Lung microvascular endothelial cell (primary cell): ENCODE measurements at places on chromosomes 6 and 20.
A peak's percentile ranks its signal among the peaks of the same experiment; 100 is the strongest.

DNA sequence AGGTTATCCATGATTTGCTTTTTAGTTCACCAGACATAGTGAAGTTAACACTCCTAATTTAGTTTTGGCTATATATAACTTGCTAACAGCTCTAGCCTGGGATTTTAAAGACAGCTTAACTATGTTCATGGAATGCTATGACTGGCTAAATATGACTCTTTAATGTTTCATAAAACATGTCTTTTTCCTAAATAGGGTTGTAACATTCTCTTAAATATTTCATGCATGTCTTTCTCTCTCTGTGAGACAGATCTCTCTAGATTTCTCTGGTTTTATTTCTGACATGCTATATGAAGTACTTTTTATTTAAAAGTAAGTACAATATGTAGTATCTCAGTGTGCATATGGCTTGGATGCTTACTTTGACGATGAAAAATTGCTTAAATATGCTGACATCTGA, 35.7 kb downstream of the MACROD2 start:
- DNase-seq = no peak

DNA sequence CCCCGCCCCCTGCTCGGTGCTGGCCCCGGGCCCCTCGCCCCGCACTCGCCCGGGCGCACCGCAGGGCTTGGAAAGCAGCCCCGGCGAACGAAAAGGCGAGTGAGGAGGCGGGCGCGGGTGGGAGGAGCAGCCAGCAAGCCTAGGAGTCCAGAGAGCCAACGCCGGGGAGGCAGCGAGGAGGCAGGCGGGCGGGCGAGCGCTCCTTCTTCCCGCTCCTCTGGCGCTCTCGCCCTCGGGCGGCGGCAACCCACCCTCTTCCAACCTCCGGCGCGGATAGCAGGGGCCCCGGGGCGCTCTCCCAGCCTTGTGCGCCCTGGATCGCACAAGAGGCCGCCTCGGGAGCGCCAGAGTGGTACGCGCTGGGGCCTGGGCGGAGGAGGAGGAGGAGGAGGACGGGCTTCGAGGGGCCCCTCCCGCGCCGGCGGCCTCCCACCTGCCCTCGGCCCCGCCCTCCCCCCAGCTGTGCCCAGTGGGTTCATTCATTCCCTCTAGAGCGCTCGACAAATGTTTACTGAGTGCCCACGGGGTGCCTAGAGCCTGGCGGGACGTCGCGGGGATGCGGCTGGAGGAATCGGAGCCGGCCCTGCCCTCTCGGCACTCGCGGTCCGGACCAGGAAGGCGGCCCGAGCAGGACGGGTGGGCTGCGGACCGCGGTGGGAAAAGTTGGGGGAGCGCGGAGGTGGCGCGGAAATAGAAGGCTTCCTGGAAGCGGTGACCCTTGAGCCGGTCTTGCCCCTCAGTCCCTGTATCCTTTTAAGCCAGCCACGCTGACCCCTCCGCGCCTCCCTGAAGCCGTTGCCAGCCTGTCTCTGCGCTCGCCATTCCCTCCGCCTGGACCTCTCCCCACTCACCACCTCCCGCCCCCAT, at the start of gene BMP7:
Gene BMP7 (minus strand): TSS at position 351 of the 867 bp plus-strand sequence. CDS start 519 bp downstream, outside the sequence.
- DNase-seq = no peak

- DNase-seq = peak; percentile 47
These were observed 100.3 kb downstream of the EDN3 start for GRCh38 chr20:59400708-59401107.

DNA sequence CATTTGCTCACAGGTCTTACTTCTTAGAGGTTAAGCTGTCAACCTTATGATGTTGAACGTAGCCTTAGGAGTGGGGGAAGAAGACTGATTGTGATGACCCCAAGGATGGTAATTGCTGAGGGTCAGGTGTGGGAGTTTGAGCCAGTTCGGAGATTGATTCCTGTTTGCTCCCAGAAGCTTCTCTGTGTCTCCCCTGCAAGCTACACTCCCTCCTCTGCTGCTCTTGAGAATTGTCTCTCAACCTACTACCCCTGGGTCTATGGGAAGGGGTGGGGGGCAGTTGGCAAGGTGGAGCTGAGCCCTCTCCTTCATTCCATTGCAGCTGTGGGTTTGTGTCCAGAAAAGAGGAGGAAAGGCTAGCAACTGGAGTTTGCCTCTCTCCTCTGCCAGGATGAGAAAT, 113.8 kb downstream of the PLEKHG1 start:
- DNase-seq = no peak

- no peak for DNase-seq
These were observed 3.8 kb upstream of the EEF1A2 start for GRCh38 chr20:63502671-63503172.

DNA sequence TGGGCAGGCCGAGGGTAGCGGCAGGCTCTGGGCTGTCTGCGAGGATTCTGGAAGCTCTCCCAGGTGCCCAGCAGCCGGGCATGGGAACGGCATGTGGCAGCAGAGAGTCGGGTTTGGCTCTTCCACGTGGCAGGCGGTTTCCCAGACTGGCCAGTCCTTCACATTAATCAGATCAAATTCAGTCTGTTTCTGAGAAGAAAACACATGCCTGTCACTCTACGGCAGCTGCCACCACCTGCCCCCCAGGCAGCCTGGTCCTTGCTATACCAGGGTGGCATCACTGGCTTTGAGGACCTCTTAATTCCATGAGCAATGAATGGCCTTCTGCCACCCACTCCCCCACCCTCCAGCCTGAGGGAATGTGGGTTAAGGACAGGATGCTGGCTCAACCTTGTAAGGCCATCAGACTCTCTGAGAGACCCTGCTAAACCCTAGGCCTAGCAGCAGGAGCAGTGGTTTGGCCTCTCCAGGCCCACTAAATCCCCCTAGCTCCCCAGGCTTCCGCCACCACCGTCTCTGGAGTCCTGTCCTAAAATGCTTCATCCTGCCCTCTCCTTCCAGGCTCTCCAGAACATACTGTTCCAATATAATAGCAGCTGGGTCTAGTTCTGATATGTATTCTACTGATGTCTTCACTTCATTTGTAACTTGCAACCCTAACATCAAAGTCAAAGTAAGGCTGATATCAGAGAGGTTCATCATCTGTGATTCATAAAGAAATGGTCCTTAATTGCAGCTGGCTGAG, 47.8 kb downstream of the PLCG1 start:
- no peak for DNase-seq

DNA sequence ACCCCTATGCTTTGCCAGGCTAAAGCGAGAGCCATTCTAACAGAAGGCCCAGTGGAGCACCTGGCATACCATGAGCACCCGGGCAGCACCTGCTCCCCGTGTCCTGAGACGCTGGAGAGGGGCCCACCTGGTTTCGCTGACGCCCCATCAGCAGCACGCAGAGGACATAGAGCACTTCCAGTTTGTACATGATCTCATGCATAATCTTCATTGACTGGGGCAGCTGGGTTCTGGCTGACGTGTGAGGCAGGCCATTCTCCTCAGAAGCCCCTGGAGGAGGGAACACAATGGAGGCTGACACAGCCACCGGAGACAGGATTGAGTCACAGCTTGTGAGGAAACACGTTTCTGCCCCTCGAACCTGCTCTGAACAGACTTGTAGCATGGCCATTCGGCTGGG, 65.4 kb downstream of the MYH7B start:
- peak; percentile 96 for DNase-seq

DNA sequence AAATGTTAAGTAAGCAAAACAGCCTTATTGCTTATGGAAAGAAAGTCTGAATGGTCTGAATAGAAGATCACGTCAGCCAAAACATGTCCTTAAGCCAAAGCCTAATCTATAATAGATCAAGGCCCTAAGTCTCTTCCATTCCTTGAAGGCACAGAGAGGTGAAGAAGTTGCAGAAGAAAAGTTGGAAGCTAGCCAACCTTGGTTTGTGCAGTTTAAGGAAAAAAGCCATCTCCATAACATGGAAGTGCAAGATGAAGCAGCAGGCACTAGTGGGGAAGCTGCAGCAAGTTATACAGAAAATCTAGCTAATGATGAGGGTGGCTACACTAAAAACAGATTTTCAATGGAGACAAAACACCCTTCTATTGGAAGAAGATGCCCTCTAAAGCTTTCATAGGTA, 29.1 kb downstream of the LRRN4 start:
- DNase-seq = no peak

DNA sequence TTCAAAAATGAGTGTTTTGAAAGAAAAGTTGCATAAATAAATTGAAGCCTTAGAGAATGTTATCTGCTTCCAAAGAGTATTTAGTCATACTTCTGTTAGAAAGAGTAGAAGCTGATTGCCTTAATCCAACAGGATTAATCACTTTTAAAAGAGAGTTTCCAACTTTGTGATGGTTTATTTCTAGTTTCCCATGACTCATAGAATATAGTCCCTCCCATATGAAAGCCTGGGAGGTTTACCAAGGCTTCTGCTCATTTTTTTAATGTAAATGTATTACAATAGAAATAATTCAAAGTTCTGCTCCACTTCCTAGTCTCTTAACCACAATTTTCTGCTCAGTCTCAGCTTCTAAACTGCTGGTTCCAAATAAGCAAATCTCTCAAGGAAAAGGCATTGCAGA, 118.0 kb upstream of the IRAK1BP1 start:
- DNase-seq = no peak

- DNase-seq = peak; percentile 79
These were observed at the start of gene PHF10 for GRCh38 chr6:169724494-169725124. TSS of gene PHF10 (minus strand) at chr6:169724500. CDS start at chr6:169723931, 569 bp downstream.

- DNase-seq = no peak
These were observed 246.3 kb downstream of the ZFAND3 start for GRCh38 chr6:38065734-38066305.

DNA sequence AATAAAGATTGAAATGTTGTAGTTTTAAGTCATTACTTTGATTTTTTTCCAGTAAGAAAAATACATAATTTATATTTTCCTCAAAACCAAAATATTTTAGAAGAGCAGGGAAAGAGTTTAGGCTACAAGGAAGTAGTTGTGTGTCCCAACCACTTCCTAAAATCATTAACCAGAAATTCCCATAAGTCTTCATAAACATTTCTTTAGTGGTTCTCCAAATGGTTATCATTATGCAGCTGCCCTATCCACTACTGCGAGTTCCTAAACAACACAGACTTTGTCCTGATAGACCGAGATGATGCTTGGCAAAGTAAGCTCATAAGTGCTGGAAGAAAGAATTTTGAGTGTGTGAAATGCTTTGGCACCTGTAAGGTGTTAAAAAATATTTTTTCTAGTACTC, 93.6 kb downstream of the ARMC2 start:
- no peak for DNase-seq
